Trophoblast cell (in vitro differentiated cells and primary cell): ENCODE measurements at places on chromosomes 5 and 9.

GRCh38 chr5:161863259-161863658 lies 15.3 kb downstream of the GABRA1 start:
- DNase-seq = no peak
- no peaks in the 10 kb centered on the region for H3K36me3 ChIP-seq
- no peaks in the 10 kb centered on the region for H3K4me1 ChIP-seq
- no peak overlapping the region for H3K4me3 ChIP-seq

- H3K4me3 ChIP-seq = no peak overlapping the region
- H3K4me1 ChIP-seq = peaks cover 17% of the 10 kb centered on the region
- H3K27me3 ChIP-seq = no peaks in the 10 kb centered on the region
- no peaks in the 10 kb centered on the region for H3K36me3 ChIP-seq
Observed at GRCh38 chr5:74237571-74238145, 402.9 kb downstream of the ENC1 start.

DNA sequence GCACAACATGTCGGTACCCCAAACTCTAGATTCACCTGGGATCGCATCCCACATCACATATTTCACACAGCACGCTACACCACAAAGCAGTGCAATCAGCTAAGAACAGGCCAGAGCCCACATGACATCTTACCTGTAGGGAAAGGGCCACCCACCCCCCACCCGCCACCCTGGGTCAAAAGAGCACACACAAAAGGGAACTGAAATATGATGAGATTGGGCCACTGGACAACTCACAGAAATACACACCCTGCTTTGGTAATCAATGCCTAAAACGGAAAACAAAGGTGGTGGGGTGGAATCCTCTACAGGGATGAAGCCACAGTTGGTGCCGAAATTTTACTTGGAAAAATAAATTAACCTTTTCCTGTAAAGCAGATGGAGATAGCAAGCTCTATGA lies 13.1 kb downstream of the RETREG1 start:
- H3K27ac ChIP-seq = no peak overlapping the region
- no peak for DNase-seq
- H3K27me3 ChIP-seq = no peaks in the 10 kb centered on the region
- no peaks in the 10 kb centered on the region for H3K36me3 ChIP-seq

DNA sequence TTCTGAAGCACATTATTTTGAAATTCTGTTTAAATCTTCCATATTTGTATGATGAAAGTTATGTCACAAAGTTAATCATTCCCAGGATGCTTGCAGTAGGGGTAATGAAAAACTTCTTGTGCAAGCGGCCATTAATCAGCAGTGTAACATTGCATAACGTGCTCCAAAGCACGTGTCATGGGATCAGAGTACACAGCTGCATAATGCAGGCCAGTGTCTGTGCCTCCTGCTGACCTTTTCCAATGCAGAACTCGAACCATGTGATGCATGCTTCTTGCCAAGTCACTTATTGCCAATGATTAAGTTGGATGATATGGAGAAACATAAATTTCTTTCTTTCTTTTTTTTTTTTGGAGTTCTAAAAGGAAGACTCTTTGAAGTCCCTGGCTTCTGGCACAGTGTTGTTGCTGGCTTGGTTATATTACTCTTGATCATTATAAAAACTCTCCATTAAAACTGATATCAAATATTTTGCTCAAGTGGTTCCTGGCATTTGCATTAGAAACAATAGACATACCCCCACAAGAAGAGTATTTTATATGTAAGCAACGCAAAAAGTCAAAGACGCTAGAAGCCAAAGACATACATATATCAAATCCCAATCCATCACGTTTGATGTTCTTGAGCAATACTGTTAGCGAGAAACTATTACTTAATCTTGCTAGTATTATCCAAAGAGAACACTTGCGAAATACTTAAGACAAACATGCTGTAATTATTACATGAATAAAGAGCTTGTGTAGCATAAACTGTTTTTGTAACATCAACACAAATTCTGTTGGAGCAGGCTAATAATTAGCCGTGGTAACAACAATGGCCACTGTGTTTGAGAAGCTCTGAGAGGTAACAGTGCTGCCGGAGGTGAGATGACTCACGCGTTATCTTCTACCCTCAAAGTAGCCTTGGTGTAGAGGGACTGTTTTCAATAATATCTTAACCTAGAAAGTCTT lies 164.2 kb downstream of the AUH start:
- H3K4me1 ChIP-seq = peaks cover 10% of the 10 kb centered on the region
- no peaks in the 10 kb centered on the region for H3K27me3 ChIP-seq
- DNase-seq = peak; percentile 97
- no peak overlapping the region for H3K4me3 ChIP-seq
- H3K36me3 ChIP-seq = no peaks in the 10 kb centered on the region
- H3K27ac ChIP-seq = no peak overlapping the region

DNA sequence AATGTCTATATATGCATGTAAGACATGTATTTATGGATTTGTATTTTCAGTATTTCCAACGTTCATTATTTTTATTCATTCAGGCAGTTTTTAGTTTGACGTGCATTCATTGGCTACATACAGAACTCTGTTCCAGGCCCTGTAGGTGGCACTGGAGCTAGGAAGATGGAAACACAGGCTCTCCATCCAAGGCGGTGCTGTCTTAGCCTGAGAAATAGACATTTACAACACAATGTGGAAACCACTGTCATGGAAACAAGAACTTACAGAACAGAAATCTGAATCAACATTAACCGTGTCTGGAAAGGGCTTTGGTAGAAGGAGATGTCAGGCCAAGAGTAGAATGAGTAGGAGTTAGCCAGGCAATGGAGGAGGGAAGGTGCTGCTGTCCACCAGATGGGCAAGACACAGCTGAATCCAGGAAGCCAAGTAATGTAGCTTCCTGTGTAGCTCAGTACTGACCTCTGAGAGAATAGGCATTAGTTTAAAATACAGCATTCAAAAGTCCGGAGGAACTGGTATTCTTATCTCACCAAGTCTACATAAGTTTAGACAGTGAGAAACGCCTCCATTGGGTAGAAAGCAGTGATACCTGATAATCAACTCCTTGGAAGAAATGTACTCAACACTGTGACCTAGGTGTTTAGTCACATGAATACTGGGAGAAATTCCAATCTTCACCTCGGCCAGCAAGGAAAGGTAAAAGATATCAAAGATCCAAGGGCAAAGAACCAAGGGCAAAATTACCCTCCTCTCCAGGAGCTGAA lies 388.6 kb upstream of the CDH6 start:
- no peaks in the 10 kb centered on the region for H3K36me3 ChIP-seq
- H3K4me3 ChIP-seq = no peak overlapping the region
- DNase-seq = no peak
- no peaks in the 10 kb centered on the region for H3K4me1 ChIP-seq
- H3K27me3 ChIP-seq = no peaks in the 10 kb centered on the region

DNA sequence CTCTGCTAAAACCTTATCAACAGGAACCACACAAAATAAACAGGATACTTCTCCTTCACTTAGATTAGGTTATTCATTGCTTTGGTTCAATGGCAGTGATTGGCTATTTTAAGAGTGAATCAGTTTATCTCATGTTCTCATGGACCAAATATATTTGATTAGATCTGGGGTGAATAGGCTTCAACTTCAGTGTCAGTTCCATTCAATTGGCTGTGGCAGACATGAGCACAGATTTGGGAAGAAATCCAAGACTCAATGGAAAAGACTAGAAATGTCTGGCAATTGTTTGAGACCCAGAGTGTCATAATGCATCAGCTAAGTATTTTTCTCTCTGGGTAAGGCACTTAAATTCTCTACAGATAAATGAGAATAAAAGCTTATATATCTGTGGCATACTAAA lies 37.1 kb downstream of the CDH18 start:
- H3K4me1 ChIP-seq = no peaks in the 10 kb centered on the region
- no peak overlapping the region for H3K4me3 ChIP-seq
- DNase-seq = no peak
- no peaks in the 10 kb centered on the region for H3K36me3 ChIP-seq

DNA sequence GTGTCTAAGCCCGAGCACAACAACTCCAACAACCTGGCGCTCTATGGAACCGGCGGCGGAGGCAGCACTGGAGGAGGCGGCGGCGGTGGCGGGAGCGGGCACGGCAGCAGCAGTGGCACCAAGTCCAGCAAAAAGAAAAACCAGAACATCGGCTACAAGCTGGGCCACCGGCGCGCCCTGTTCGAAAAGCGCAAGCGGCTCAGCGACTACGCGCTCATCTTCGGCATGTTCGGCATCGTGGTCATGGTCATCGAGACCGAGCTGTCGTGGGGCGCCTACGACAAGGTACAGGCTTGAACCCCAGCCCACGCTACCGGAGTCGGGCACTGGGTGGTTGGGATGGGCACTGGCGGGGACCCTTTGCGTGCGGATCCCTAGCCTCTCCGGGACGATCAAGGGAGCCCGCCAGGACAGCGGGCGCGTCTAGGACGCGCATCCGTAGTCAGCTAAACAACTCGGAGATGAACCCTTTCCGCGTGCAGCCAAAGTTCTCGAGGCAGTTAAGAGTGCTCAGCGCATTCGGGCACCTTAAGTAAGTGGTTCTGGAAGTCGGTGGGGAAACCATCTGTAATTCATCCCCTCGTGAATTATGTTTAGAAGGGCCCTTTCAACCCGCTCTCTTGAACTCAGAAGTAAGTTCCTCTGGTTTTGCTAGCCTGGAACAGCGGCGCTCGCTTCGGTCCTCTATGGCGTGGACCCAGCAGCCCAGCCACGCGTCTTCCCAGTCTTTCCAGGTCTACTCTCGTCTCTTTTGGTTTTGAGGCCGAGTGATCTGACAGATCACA lies 1.3 kb downstream of the KCNN2 start:
- H3K27me3 ChIP-seq = peaks cover 15% of the 10 kb centered on the region
- H3K4me1 ChIP-seq = peaks cover 8% of the 10 kb centered on the region
- H3K4me3 ChIP-seq = peak overlapping the region; percentile 85
- H3K27ac ChIP-seq = no peak overlapping the region
- no peak for DNase-seq
- no peaks in the 10 kb centered on the region for H3K36me3 ChIP-seq

- peak; percentile 29 for DNase-seq
- H3K27me3 ChIP-seq = no peaks in the 10 kb centered on the region
- H3K4me3 ChIP-seq = no peak overlapping the region
- no peak overlapping the region for H3K27ac ChIP-seq
- no peaks in the 10 kb centered on the region for H3K4me1 ChIP-seq
Observed at GRCh38 chr9:68844631-68845612, 139.9 kb downstream of the PIP5K1B start.

- no peak overlapping the region for H3K27ac ChIP-seq
- DNase-seq = no peak
- no peak overlapping the region for H3K4me3 ChIP-seq
Observed at GRCh38 chr5:3182133-3182876, 413.3 kb upstream of the IRX1 start.

GRCh38 chr5:675111-675870 lies 17.9 kb downstream of the TPPP start:
- no peak overlapping the region for H3K27ac ChIP-seq
- peaks cover 3% of the 10 kb centered on the region for H3K4me1 ChIP-seq
- no peak for DNase-seq
- H3K4me3 ChIP-seq = no peak overlapping the region

- H3K4me1 ChIP-seq = no peaks in the 10 kb centered on the region
- no peaks in the 10 kb centered on the region for H3K36me3 ChIP-seq
- no peak for DNase-seq
- H3K27ac ChIP-seq = no peak overlapping the region
- no peaks in the 10 kb centered on the region for H3K27me3 ChIP-seq
Observed at GRCh38 chr9:113793558-113793957, 82.6 kb upstream of the ZNF618 start.

- no peaks in the 10 kb centered on the region for H3K36me3 ChIP-seq
- DNase-seq = no peak
- H3K27ac ChIP-seq = no peak overlapping the region
- no peaks in the 10 kb centered on the region for H3K4me1 ChIP-seq
Observed at GRCh38 chr9:79812507-79813257, 240.9 kb downstream of the TLE4 start.

- no peaks in the 10 kb centered on the region for H3K4me1 ChIP-seq
- H3K36me3 ChIP-seq = no peaks in the 10 kb centered on the region
- DNase-seq = no peak
- no peak overlapping the region for H3K27ac ChIP-seq
- H3K27me3 ChIP-seq = no peaks in the 10 kb centered on the region
Observed at GRCh38 chr5:59548807-59549357, 344.6 kb downstream of the PDE4D start.

DNA sequence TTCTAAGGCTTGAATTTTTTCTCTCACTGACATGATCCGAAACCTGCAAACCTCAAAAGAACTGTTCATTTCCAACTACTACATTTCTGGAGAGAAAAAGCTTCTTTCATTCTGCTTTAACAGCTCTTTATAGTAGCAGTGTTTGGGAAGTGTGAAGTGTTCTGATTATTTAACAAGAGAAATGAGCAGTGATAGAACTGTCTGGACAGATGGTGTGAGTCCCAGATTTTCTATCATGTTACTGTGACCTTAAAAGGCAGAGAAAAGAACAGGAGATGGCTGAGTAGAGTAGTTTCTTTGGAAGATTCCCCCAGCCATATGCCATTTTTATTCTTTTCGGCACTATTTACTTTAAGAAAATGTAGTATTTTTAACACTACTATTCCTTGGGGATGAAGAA lies 41.3 kb upstream of the TAL2 start:
- H3K36me3 ChIP-seq = no peaks in the 10 kb centered on the region
- no peak overlapping the region for H3K27ac ChIP-seq
- H3K4me3 ChIP-seq = no peak overlapping the region
- no peaks in the 10 kb centered on the region for H3K4me1 ChIP-seq
- no peak for DNase-seq

DNA sequence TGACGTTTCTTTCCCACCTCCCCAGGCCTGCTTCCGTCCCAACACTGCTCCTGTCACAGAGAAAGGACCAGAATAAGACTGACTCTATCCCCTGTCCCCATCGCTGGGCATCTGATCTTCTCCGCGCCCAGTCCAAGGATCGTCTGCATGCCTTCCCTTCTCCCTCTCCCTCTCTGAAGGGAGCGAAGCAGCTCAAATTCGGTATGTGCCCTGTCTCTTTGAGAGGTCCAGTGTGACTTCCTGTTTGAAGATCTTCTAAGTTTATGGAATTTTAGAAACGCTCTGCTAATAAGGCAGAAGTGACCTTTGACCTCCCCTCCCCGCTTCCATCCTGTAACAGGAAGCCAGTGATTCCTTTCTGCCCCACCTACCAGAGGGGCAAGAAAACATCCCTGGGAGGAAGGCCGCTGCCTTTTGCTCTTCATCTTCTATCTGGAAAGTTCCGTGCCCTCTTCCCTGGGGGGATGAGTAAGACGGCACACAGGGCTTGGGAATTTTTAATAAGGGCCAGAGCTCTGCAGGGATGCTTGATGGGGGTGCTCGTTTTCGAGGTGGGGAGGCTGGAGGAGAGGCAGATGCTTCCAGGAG lies 40.7 kb upstream of the RNU6ATAC start:
- no peak for DNase-seq
- peaks cover 3% of the 10 kb centered on the region for H3K4me1 ChIP-seq
- no peaks in the 10 kb centered on the region for H3K27me3 ChIP-seq
- H3K27ac ChIP-seq = no peak overlapping the region
- H3K4me3 ChIP-seq = no peak overlapping the region

GRCh38 chr9:123407217-123407851 lies 51.3 kb downstream of the CRB2 start:
- H3K4me1 ChIP-seq = peaks cover 4% of the 10 kb centered on the region
- DNase-seq = no peak
- no peaks in the 10 kb centered on the region for H3K36me3 ChIP-seq
- H3K27ac ChIP-seq = no peak overlapping the region
- H3K4me3 ChIP-seq = no peak overlapping the region

DNA sequence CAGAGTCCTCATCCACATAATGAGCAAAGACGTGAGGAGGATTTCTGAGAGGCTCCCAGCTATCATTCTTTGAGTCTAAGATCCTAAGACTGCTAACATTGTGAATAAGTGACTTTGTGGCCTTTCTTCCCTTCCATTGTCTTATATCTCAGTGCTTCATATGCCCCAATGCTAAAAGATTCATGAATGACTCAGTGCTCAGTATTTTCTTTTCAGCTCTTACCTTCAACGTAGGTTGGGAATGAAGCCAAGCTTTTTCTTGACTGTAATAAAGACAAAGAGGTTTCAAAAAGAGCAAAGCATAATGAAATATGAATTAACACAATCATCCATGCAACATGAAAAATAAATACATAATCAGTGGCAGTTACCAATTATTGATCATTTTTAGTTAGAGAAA lies 146.4 kb downstream of the ENTREP1 start:
- H3K4me1 ChIP-seq = no peaks in the 10 kb centered on the region
- no peaks in the 10 kb centered on the region for H3K36me3 ChIP-seq
